NCI-H460 (cell line): ENCODE measurements at places on chromosomes 2 and 18.

GRCh38 chr2:120763508-120763907 is 27.8 kb downstream of the GLI2 start:
- peak; percentile 18 for DNase-seq

GRCh38 chr2:20660506-20661420 is 6.2 kb upstream of the GDF7 start:
- DNase-seq, result no peak

DNA sequence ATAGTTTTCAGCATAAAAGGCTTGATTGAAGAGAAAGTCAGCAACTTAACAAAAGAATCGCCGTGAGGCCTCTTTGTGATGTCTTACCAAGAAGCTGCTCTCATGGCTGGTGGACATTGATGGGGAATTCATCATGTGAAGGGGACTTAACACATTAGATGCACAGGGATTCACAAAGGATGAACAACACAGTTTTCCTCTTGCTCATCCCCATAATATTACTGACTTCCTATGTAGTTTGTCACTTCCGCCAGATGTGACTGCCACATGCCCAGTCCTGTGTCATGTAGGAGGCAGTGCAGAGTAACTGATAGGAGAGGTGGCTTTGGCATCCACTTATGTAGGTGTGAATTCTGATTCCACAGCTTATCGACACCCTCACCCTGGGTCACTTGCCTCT is 232.6 kb upstream of the LYPD1 start:
- DNase-seq, result no peak

GRCh38 chr2:226797289-226797988 is 2.2 kb downstream of the IRS1 start:
- DNase-seq, result no peak

DNA sequence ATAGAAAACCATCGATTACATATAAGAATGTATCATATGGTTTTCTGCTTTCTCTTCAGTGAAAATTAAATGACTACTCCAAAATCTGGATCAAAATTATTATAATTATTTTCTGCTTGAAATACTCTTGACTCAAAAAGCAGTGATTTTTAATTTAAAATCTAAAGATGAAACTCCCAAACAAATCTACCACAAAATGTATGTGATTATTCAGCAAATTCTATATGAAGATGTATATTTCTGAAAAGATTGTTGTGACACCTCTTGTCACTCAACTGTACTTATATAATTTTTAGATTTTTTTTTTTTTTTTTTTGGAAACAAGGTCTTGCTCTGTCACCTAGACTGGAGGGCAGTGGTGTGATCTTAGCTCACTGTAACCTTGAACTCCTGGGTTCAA is 98.6 kb downstream of the MTCL1 start:
- DNase-seq, result no peak

DNA sequence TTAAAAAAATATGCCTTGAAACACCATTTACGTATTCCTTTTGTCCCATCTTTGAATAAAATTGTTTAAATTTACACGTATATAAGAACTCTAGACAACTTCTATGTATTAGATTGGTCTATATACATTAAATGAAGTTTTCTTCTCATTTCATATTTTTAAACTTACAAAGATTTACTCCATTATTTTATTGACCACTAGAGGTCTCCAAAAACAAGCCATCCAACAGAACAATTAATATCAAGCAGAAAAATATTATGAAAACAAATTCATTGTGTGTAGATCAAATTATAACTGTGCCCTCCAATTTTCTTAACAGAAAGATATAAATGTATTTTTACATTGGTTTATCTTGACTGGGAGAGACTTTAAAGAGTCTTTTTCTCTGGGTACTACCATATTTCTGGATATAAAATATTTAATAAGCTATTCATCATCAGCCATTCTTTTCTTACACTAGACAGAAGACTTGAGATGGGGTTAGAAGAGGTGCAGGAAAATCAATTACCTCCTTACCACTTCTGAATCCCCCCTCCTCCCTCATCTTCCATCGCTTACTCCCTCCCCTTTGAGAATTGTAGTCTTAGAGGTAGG is 66.5 kb downstream of the DPP4 start:
- no peak for DNase-seq

DNA sequence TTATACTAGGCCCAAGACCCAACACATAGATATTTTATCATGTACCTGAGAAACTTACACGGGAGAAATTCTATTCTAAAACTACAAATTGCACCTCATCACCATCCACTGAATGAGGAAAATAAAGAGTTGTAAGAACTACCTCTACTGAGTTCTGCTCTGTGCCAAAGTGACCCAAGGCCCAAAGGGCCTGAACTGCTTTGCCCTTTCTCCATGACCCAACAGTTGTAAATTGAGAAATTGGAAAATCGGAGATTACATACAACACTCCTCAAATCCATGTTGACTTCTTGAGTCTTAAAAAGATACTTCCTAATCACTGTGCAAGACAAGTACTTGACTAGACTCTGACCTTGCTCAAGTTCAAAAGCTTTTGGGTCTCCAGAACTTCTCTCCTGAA is 8.8 kb downstream of the NR4A2 start:
- no peak for DNase-seq

DNA sequence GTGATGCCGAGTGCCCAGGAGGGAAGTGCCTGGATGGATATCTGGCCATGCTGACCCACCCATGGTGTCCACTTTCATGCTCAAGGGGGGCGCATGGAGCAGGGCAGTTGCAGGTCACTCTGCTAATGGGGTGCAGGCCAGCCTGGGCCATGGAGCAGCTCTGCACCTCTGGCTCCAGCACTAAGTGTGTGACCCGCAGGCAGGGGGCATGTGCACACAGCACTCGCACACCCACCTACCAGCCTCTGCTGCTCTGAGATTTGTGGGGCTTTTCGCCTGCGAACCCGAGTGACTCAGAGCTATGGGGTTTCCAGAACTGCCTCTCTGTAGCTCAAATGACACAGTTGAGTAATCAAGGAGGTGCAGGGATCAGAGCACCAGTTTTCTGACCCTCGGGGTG is 66.2 kb downstream of the CYP26B1 start:
- DNase-seq, result no peak

DNA sequence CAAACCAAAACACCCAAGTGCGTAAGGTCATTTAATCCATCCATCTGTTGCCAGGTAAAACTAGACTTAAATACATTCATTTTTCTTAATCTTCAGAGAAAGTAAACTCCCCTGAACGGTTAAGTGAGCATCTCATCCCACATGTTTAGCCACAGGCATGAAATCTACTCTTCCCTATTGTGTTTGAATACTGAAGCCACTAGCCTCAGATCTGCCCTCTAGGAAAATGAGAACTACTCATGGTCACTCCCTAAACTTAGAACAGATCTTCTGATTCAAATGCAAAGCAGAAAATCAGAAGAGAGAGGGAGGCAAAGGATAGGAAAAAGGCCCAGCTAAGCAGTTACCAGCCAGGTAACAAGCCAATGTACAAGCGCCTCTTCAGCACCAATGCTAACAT is 7.1 kb downstream of the TMEM247 start:
- no peak for DNase-seq

DNA sequence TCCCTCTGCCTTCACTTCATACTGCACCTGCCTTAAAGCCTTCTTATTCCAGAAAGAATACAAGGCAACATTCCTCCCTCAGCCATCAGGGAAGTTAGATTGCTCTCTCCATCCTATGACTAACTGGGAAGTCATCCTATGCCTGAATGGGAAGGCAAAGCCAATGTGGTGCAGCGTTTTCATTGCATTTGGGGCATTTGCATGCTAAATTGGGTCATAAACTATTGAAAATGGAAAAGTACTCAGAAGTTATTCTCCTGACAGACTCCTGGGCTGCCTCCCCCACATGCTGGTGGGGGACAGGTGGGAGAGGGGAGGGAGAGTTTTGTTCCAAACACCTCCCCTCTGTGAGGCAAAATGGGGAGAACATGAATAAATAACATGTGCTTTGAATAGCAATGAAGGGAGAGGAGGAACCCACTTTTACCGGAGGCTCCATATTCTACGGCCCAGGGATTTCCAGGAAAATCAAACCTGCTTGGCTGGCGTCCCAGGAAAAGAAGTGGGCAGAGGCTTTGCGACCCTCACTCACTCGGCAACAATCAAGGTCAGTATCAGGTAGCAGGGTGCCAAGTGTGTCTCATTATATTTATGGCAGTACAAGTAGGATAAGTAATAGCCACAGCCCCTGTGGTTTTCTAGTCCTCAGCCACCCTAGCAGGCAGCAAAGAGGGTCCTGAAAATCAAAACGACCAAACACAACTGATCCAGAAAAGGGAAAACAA is 84.1 kb downstream of the BOD1L2 start:
- DNase-seq, result no peak
